NCI-H146 (cell line): ENCODE measurements at places on chromosomes 6 and 20.

DNA sequence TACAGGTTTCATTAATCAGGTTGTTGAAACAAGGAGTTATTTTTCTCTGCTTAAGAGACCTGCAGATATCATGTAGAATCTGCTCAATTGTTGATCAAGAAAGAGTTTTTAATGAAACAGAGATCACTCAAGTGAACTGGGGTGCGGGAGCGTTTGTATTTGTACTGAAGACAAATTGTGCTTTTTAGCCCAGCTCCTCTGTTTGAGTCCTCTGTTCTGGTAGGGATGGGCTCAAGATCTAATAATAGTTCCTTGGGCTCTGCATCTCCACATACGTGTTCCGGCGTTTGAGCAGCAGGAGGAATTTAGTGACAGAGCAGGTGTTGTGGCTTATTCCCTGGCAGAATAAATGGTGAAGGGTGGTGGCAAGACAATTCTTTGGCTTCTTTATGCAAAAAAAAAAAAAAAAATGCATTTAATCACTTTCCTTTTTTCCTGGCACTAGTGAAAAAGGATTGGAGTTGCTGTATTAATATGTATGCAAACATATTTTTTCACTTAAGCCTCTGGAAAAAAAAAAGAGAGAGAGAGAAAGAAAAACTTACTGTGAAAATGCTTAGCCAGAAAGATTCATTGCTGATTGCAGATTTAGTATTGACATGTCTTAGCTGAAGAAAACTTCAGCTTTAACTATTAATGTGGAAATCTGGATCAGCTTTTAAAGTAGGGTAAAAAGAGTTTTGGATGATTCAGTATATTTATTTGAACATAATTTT lies 4.0 kb downstream of the CITED2 start:
- DNase-seq, result peak; percentile 23

DNA sequence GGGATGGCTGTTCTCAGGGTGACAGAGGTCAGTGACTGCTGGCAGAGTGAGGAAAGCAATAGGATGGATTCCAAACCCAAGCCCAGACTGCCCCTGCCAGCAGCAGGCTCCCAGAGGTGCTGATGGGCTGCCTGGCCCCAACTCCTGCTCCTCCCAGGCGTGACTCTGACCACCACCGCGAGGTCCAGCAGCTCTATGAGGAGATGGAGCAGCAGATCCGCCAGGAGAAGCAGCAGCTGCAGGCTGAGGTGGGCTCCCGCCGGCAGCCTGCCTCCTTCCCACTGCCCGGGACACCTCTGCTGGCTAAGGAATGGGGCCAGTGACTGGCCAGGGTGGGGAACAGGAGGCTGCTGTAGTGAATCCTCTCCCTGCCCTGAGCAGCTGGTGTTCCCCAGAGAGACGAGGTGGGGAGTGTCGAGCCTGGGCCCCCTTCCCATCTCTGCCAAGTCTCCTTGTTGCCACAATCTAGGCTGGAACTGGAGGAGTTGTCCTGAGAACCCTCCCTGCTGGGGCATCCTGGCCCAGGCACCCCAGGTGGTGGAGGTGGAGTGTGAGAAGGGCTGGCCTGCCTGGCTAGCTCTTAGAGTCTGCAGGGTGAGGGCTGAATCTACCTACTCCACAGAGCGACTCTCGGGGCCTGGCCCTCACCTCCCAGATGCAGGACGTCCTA lies 20.4 kb downstream of the RAB44 start:
- no peak for DNase-seq

GRCh38 chr20:20492521-20493332 lies 124.8 kb downstream of the INSM1 start:
- DNase-seq, result peak; percentile 98

DNA sequence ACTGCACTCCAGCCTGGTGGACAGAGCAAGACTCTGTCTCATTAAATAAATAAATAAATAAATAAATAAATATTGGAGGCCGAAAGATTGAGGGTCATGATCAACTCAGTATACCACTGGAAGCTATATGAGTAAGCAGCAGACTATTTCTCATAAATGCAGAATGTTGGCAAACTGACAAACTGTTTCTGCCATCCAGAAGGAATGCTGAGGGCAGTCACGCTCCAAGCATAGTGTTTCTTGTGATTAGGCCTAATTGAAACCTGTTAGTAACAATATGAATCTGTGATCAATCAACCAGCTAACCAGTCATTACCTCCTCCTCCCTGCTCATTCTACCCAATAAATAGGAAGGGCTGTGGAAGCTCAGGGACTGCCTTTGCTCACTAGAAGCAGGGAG lies 15.2 kb upstream of the KCNK15 start:
- DNase-seq, result no peak

DNA sequence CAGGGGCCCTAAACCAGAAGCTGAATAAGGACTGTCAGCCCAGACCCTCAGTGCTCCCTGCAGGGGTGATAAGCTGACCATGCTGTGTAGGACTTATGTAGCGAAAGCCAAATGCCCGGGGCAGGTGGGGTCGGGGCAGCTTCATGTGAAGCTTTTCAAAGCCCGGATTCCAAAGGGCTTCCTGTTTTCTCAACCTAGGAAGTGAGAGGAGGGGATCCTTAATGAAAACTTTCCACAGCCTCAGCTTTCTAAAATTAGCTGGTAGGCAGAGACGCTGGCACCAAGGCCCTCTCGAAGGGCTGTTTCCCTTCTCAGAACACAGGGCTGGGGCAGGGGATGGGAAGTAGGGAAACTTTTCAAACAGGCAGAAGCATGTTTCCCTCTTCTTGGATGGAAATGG lies 148.9 kb downstream of the NFATC2 start:
- DNase-seq, result no peak
